Stimulated activated CD8-positive, alpha-beta memory T cell treated with anti-CD3 and anti-CD28 coated beads, Interleukin-4, amount 100 ng/mL, for 1 hour (primary cell): ENCODE measurements at places on chromosomes 4 and X.

DNA sequence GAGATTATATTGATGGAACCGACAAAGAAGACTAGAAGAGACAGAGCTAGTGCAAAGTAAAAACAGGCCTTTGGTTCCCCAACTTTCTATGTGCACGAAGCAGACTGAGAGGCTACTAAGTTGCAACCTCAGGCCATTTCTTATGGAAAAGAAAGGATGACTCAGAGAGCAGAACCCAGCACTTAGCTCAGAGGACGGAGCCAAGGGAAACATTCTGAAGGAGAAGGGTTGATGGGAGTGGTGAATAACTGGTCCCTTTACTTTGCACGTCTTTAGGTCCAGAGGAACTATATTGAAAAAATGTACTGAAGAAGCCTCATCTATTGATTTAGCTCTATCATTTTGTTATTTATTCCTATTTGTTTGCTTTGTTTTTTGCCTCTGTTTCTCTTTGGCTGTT is 182.1 kb downstream of the CPE start:
- DNase-seq = no peak

DNA sequence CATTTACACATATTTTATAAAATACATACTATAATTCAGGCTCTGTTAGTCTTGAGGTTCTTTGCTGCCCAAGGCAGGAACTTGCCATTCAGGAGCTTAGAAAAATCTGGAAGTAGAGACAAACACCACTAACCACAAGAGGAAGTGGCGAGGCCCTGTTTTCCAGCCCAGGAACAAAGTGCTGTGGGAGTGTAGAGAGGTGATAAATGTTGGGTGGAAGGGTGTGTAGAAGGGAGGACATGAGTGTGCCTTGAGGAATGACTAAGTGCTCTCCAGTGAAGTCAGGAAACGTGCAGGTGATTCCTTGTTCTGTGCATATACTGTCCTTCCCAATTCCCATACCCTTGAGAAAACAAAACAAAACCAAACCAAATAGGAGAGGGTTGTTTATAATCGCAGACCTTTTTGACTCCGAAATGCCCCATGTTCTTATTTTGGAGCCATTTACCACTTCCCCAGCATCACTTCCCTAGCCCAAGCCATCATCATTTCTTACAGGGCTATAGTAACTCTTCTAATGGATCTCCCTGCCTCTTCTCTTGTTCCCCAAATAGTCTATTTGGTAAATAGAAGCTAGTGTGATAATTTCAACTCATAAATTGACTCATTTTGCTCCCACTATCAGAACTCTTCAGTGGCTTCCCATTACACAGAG is 83.2 kb downstream of the GPAT3 start:
- no peak for DNase-seq

- DNase-seq = no peak
These were observed 43.3 kb downstream of the SHROOM4 start for GRCh38 chrX:50770702-50771101.

DNA sequence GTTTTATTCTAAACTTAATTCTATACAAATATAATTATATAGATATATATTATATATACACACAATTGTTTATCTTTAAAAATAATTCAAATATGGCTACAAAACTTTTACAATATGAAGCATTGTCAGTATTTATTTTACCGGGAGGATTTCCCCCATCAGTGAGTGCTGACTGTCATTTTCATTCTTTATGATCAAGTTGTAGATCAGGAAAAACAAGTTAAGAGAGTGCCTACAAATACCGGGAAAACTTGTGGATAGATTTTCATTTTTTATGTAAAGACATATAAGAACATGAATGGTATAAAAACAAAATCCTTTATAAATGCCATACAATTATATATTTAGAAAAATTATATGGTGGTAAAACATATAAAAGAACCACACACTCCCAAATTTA is 37.8 kb downstream of the CLCN3 start:
- no peak for DNase-seq

- no peak for DNase-seq
These were observed 1597.8 kb upstream of the PCDH10 start for GRCh38 chr4:131551306-131551705.

DNA sequence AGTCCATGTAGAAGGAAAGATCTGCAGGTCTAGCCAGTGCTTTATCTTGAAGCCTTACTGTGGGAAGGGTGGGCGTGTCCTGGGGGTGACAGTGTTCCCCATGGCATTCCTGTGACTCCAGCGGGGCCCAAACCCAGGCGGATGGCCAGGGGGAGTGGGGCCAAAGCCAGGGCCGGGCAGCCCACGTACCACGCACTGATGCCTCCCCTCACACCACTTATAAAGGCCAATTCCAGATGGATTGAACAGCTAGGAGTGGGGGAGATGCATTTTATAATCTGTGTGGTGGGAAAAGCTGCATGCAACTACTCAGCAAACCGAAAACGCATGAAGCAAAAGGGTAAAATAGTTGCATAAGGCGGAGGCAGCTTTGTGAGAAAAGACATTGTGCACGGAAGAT is 36.4 kb downstream of the NELFA start:
- no peak for DNase-seq

GRCh38 chr4:174604198-174604597 is 81.9 kb upstream of the HPGD start:
- DNase-seq = no peak

DNA sequence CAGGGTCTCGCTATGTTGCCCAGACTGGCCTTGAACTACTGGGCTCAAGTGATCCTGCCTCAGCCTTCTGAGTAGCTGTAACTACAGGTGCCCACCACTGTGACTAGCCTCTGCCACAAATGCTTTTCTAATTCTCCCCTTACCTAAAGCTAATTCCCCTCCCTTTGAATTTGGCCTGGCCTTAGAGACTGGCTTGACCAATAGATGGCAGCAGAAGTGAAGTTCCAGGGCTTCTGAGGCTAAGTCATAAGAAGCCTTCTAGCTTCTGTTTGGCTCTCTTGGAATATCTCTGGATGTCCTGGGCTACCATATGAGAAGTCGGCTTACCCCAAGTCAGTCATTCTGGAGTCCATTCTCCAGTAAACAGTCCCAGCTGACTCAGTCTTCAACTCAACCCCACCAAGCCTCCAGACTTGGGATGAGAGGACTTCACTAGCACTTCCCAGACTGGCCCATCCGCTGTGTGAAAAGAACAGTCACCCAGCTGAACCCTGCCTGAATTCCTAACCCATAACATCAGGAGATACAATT is 61.0 kb downstream of the HPRT1 start:
- no peak for DNase-seq

DNA sequence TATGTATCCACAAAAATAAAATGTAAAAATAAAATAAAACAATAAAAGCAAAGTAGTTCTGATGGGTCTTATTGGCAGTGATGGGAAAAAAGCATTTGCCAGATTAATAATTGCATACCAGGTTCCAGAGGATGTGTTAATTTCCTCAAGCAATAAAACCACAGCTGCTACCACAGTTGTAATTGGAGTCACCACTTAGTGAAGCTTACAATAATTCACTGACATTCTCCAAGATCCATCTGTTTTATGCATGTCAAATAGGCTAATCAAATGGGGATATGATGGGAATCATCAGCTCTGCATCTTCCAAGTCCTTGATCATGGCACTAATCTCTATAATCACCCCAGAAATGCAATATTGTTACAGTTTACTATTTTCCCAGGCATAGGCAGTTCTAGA is 123.5 kb upstream of the EMCN start:
- DNase-seq = no peak

DNA sequence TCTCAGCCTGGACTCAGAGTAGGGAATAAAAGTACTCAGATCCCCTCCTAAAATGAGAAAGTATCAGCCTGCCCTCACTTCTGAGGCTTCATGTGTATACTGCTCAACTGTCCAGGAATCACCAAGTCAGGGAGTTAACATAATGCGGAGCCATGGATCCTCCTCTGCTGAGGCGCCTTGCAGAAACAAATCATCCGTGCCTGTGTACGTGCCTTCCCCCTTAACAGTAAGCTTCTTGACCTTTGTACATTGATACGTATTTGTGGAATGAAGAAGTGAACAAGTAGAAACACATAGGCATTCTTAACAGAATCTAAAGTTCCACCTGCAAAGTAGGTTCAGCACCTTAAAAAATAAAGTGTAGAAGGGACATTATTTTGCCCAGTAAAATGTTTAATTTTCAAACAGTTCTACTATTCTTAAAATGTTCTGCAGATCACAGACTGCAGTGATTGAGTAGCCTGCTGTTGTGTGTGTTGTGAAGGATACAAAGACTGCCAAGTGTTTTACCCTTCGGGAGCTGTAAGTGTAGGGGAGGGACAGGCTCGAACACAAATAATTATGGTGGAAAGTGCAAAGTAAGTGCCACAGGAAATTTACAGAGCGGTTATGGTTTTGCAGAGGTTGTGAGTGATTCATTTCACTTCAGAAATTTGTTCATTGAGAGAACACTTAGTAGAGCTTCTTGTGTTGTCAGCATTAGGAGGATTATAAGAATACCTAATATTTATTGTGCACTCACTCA is 61.9 kb downstream of the ARHGAP10 start:
- no peak for DNase-seq

DNA sequence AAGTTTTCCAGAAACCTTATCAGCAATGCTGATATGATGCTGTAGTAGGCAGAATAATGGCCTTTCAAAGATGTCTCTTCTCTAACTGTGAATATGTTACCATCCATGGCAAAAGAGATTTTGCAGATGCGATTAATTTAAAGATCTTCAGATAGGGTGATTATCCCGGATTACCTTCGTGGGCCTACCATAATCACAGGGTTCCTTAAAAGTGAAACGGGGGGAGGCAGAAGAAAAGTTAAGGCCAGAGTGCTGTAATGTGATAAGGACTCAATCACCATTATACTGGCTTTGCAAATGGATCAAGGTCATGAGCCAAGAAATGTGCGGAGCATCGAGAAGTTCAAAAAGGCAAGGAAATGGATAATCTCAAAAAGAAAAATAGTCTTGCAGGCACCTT is 459.6 kb downstream of the CCSER1 start:
- no peak for DNase-seq

DNA sequence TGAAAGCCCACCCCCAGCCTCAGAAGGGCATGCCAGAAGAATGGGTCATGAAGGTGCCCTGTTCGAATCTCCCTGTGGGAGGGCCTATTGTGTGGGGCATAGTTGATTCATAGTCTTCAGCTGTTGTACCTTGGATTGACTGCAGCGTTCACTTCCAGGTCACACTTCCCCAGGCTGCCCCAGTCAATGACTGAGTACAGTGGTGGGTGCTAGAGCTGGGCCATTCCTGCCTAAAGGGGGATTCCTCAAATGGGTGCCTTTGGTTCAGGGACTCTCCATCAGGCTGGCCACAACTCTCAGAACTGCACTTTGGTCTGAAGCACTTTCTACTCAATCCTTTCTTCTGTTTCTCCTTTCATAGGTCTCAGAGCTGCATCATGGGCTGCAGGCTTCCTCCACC is 35.0 kb upstream of the RASGEF1B start:
- no peak for DNase-seq

DNA sequence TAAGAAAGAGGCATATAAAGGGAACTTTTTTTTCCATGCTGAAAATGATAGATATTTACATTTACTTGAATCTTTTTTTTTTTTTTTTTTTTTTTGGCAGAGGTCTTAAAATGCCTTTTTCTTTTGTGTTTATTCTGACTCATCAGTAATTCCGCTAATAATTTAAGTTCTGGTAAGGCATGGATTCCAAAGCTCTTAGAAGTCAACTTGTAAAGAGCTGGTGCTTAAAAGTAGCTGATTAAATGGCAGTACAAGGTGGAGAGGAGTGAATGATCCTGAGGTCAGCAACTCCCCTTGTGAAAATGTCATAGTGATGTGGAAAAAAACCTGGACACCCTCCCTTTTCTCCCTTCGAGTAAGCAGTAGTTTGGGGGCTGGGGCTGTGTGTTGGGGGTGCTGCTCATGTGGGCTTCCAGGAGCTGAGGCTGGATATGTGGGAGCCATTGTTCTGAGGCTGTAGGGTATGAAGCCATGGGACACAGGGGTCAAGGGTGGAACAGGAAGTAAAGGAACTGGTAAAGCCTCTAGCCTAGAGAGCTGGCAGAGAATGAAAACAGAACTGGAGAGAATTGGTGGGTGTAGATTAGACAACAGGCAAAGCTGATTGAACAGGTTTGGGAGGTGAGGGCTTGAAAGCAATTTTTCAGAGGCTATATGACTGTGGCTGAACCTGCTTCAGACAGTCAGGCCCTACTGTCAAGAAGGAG is 41.0 kb upstream of the PITX2 start:
- DNase-seq = no peak

GRCh38 chr4:61924131-61924530 is 724.0 kb downstream of the ADGRL3 start:
- no peak for DNase-seq

- no peak for DNase-seq
These were observed 27.7 kb upstream of the SFRP2 start for GRCh38 chr4:153816542-153816941.

GRCh38 chrX:64151911-64152310 is 53.6 kb downstream of the AMER1 start:
- no peak for DNase-seq

DNA sequence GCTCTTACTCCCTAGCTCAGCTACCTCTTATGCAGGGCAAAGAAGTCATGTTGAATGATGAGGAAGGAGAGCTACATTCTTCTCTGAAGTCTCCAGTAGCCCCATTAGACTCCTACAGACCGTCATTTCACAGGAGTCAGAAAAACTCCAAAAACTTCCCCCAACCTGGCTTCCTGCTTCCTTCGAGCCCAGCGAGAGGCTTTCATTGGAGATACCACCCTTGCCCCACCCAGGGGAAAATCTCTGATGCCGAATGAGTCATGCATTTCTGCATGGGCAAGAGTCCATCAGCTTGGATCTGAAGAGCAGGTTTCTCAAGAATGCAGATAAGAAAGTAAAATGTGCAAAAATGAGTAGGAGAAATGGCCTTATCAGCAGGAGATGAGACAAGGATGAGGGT is 53.0 kb downstream of the ARSF start:
- DNase-seq = no peak

- DNase-seq = no peak
These were observed 902.1 kb upstream of the NDST4 start for GRCh38 chr4:116015549-116015948.

DNA sequence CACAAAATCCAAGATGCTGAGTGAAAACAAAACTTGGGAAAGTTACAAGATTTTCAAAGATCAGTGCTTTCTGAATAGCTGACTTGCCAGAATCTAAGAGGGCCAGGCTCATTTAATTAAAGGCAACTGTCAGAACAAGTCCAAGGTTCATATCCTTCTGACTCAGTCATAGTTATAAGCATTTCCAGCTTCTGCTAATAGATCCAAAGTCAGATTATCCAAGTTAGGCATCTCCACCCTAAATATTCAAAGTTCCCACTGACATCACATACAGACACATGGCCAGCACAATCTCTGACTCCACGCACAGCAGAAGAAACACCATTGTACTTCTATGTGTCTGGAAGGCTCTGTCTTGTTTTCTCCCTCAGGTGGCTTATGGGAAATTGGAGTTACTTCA is 41.8 kb downstream of the GASK1B start:
- no peak for DNase-seq

GRCh38 chr4:38056011-38056685 is 96.0 kb downstream of the PTTG2 start:
- no peak for DNase-seq
